Aorta (tissue), 5 donors: ENCODE measurements at places on chromosomes 2 and 18. TPM values are rescaled to one million over a fixed set of nuclear protein-coding genes. Genes with fewer than 3 reads are reported as not detected.

- no peak overlapping the region for H3K27ac ChIP-seq
- peaks cover 8% of the 10 kb centered on the region for H3K4me1 ChIP-seq
- H3K27me3 ChIP-seq = no peaks in the 10 kb centered on the region
- no peak overlapping the region for H3K4me3 ChIP-seq
- DNase-seq = no peak
- no peaks in the 10 kb centered on the region for H3K36me3 ChIP-seq
Observed at GRCh38 chr2:101106453-101107181, 44.6 kb downstream of the TBC1D8 start.

DNA sequence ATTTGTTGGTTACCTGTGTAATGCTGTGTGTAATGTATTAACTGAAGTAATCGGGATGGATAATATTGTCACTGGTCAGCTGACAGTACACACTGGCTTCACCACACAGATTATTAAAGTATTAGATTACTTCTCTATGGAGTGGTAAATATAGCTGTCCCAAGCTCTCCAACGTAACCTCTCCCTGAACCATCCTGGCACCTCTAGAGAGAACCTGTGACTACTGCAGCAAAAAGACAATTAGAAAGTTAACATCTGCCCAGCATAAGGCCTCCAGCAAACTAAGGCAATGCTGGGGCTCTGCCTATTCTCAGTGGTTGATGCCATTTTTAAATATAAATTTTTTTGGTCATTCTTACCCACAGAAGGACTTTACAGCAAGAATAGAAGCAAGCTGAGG lies 351.3 kb downstream of the GPD2 start:
- no peaks in the 10 kb centered on the region for H3K4me1 ChIP-seq
- no peaks in the 10 kb centered on the region for H3K27me3 ChIP-seq
- H3K27ac ChIP-seq = no peak overlapping the region
- H3K36me3 ChIP-seq = no peaks in the 10 kb centered on the region
- H3K4me3 ChIP-seq = no peak overlapping the region
- no peak for DNase-seq

DNA sequence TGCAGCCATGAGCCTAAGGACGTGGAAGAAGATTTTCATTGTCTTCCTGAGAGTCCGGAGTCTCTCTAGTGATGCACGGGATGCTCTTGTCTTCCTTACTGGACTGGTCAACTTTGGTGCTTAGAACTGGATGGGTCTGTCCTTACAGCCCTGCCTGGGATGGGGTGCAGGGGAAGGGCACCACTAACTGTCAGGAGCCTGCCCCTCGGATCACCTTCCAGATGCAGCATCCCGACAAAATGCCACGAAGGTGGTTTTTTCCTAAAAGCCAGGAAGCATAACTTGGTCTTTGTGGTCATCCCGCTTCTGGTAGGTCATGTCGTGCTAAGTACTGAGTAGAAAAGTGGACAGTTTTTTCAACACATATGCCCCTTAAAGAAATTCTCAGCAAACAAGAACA lies 207.4 kb upstream of the TWIST2 start:
- no peaks in the 10 kb centered on the region for H3K36me3 ChIP-seq
- peaks cover 2% of the 10 kb centered on the region for H3K27me3 ChIP-seq
- H3K4me1 ChIP-seq = no peaks in the 10 kb centered on the region
- DNase-seq = no peak

- no peaks in the 10 kb centered on the region for H3K4me1 ChIP-seq
- no peaks in the 10 kb centered on the region for H3K36me3 ChIP-seq
- no peak overlapping the region for H3K27ac ChIP-seq
- DNase-seq = no peak
- no peak overlapping the region for H3K4me3 ChIP-seq
Observed at GRCh38 chr2:120220756-120221155, 2.4 kb downstream of the TMEM185B start.

DNA sequence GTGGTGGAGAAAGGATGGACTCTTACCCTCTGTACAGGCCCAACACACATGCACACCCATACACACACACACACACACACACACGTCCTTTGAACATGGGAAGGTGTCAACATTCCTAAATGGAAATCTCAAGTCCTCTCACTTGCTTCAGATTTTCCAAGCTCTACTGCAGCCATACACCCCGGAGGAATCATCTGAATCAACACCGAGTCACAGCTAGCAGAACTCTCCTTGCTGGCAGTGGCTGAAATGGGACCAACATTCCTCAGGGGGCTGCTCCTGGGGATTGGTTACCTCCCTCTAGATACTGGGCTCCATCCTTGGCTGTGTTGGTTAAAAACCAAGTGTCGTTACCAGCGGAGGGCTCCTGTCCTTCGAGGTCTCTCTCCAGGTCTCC lies 112.7 kb downstream of the BCL11A start:
- no peak for DNase-seq
- H3K4me1 ChIP-seq = no peaks in the 10 kb centered on the region
- no peaks in the 10 kb centered on the region for H3K36me3 ChIP-seq

DNA sequence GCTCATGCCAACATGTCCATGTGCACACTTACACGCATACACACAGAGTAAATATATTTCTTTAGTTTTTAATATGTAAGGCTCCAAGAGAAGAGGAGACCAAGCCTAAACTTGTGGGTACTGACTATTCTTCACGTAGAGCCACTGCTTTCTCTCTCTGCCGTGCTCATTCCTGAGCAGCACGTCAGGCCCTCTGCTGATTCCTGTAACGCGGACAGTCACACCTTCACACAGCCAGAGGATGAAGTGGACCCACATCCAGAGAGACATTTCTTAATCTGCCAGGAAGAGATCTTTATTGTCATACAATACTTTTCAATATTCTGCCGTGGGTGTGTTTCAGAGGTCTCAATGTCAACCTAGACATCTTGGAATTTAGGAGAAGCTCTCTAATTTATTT lies 560.7 kb downstream of the STK39 start:
- H3K4me1 ChIP-seq = no peaks in the 10 kb centered on the region
- H3K27ac ChIP-seq = no peak overlapping the region
- H3K36me3 ChIP-seq = no peaks in the 10 kb centered on the region
- no peak overlapping the region for H3K4me3 ChIP-seq
- H3K27me3 ChIP-seq = no peaks in the 10 kb centered on the region
- DNase-seq = no peak

DNA sequence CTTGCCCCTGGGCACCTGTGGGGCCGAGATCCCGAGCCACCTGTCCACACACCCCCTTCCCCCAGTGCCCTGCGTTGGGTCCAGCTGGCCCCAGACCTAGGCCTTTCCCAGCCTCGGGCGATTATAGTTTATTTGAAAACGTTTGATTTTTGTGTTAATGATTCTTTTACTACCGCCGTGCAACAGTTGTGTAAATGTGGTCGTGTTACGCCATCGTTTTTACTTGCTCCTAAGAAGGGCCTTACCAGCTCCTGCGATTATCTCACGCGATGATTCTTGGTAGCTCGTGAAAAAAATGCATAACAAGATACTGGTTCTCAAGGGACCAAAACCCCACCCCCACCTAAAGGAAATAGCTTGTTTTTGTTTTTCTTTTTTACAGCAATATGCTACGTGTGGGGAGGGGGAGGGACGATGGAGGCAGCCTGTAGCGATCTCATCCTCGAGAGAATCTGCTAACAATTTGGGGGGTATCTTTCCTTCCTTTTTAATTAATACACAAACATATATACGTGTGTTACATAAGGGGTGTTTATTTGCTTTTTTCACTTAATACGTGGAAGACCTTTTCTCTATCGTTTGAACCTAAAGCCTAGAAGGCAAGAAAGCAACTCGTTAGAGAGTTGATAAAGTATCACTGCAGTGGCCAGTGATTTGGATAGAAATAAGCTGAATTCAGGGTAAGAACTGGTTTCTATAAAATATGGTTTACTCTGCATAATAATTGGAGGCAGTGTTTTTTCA lies 1.0 kb downstream of the ZDBF2 start:
- H3K4me1 ChIP-seq = no peaks in the 10 kb centered on the region
- H3K36me3 ChIP-seq = no peaks in the 10 kb centered on the region
- DNase-seq = no peak

The MYO1B gene
- total RNA-seq = 61.1 TPM
